Stimulated activated naive CD8-positive, alpha-beta T cell treated with anti-CD3 and anti-CD28 coated beads, Interleukin-15, Interleukin-2, amounts not matched to agents 100 U/mL and 50 U/mL, for 24 hours (primary cell): ENCODE measurements at places on chromosomes 16 and 17.

DNA sequence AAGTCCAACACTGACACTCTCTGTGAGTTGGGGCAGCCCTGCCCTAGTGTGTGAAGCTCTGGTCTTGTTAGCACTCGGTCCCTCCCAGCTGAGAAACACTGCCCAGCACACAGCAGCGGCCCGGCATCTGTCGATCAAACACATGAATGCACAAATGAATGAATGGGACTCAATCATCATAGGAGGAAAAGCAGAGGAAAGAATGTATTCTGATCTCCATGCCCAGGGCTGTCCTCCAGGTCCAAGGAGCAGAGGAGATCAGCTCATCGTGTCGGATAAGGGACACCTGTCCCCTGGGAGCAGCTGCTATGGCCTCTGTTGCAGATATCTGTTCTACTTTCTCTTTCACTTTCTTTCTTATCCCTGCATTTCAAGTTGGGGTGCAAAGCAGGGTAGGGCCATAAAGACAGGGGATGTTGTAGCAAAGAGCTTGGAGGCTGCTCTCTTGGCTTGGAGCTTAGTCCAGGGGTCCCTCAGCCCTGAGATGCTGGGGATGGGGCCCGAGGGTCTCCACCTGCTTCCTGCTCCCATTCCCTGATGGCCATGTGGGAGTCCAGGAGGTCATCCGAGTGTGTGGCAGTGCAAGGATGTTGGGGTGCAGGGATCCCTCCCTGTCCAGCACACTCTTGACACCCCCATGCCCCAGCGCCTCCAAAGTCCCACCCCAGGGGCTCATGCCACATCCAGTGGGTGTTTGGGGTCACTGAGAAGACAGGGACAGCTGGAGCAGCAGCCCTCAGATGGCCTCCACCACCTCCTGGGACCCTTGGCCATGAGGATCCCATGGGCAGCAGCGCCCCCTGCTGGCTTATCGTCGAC, 88.2 kb downstream of the IRF8 start:
- DNase-seq, result peak; percentile 78

GRCh38 chr16:27701381-27701780, 151.4 kb downstream of the KATNIP start:
- DNase-seq, result no peak

DNA sequence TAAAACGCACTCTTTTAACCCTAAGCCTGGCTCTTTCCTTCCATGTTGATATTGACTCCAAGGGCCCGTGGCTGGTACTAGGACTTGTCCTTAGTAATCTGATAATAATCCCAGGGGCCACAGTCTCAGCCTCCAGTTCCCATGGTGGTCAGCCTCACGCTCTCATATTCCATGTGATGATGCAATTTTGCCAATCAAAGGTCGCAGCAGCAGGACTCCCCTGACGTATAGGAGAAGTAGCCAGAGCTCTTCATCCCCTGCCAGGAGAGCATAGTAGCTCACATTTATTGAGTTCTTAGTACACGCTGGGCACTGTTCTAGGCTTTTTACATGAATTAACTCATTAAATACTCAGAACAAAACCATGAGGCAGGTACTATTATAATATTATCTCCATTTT, 42.4 kb downstream of the CD300LF start:
- DNase-seq, result no peak

GRCh38 chr16:759110-759910, 1.2 kb upstream of the MSLN start:
- no peak for DNase-seq

DNA sequence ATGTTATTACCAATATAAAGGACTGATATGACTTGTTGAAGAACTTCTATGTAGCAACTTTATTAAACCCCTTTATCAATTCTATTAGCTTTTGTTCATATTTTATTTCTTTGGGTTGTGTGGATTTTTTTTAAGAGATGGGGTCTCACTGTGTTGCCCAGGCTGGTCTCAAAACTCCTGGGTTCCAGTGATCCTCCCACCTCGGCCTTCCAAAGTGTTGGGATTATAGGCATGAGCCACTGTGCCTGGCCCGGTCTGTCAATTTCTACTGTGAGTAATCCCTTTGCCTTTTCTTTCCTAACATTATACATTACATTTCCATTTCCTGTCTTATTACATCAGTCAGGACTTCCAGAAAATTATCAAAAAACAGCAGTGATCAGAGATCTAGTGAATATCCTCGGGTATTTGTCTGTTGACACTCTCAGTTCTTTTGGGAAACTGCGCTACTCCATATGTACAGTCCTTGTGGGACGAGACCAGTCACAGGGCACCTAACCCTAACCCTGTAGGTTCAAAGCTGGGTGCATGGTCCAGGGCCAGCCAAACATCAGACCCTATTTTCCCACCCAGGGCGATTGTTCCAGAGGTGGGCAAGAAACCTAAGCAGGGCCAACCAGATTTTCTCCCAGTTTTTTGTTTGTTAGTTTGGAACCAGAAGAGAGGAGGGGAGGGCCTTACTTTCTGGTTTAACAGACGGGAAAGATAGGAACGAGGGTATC, 1.7 kb upstream of the SLC47A1 start:
- no peak for DNase-seq

GRCh38 chr17:37137070-37137610, 188.4 kb downstream of the AATF start:
- DNase-seq, result no peak

DNA sequence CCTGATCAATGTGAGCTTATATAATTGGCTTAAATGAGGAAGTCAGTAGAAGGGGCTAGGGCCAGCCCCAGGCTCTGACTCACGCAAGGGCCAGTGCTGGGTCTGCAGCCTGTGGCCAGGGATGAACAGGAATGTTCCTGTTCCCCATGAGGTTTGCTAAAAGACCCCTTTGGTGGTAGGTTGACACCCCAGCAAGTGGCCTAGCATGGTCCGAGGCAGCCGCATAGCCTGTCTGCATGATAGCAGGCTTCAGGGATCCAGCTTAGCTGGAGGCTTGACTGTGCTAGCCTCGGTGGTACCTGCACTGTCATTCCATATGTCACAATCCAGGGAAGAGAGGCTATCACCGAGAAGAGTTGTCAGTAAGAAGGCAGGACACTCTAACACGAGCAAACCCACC, 23.5 kb downstream of the TRIM25 start:
- DNase-seq, result no peak

DNA sequence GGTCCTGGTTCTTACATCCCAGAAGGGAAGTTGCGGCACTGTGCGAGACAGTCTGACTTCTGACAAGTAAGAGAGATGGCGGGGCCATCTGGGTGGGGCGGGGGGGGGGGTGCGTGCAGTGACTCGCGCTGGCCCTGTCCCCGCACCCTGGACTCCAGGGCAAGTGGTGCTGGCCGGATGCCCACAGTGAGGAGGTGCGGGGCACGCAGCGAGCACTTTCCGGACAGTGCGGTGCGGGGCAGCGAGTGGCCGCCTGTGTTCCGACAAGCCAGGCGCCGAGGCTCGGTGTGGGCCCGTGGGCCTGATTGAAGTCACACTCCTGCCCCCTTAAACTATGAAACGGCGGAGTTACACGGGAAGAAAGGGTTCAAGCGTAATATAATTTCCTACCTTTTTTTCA, 106.4 kb downstream of the BANP start:
- DNase-seq, result no peak

GRCh38 chr17:28988475-28988874, 17.4 kb downstream of the SEZ6 start:
- no peak for DNase-seq

- no peak for DNase-seq
Observed at GRCh38 chr17:37399265-37399803, 7.3 kb downstream of the ACACA start.

DNA sequence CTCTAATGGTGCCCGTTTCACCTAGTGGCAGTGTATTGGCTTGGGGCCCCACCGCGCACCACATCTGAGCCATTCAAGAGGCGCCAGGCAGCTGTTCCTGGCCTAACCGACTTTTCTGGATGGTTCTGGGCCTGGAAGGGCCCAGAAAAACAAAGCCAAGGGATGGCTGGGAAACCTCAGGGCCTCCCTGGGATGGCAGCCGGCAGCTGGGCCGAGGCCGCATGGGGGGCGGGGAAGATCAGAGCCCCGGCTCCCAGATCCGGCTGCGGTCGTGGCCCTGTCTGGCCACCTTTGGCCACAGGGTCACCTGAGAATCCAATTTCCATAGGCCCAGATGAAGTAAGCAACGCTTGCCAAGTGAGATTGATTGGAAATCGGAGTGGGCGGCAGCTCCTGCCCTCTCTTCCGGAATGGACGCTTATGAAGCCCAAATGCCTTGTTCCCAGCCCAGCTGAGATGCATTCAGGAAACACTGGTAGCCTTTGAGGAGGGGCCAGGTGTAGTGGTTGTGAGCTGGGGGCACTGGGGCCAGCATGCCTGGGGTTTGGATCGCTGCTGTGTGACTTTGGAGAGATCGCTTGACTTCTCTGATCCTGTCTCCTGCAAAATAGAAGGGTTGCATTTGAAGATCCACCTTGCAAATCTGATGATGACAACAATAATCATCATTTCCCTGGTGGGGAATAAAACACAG, 163.8 kb upstream of the GSE1 start:
- no peak for DNase-seq

GRCh38 chr16:21283521-21284289, 5.6 kb upstream of the CRYM start:
- DNase-seq, result peak; percentile 27

DNA sequence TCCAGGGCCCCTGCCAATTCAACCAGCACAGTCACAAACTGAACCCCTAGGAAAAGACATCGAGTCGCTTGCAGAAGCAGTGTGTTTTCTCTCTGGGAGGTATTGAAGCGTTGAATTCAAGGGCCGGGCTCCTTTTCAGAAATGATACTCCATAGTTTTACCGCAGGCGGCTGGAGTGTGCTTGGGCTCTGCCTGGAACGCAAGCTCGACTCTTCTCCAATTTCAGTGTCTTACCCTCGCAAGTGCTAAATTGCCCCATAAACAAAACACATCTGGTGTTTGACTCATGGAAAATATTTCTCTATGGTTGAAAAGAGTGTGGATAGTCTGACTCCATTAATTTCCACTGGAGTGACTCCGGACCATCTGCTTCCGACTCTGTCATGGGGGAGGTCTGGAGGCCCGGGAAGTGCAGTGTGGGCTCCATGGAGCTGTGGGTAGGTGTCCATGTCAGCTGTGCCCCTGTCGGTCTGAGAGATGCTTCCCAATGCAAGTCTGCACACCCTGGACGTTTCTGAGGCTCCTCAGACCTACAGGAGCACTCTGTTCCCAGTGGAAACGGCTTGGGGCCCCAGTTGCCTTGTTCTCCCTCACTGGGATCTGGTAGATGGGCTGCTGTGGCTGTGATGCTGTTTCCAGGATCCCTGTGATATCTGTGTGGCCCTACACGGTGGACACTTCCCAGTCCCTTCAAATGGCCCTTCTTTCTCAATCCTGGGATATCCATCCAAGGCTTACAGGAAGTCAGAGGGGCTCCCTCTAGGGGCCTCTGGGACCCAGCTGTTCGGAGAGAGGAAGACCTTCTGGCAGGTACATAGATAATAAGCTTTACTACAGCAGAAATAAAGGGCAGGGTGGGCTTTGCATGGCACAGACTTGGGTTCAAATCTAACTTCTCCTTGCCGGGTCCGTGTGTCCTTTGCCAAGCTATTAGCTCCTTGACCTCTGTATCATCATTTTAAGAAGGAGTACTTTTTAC, 119.8 kb upstream of the CDH13 start:
- DNase-seq, result no peak

GRCh38 chr16:89073346-89074071, 20.1 kb upstream of the ACSF3 start:
- DNase-seq, result no peak

DNA sequence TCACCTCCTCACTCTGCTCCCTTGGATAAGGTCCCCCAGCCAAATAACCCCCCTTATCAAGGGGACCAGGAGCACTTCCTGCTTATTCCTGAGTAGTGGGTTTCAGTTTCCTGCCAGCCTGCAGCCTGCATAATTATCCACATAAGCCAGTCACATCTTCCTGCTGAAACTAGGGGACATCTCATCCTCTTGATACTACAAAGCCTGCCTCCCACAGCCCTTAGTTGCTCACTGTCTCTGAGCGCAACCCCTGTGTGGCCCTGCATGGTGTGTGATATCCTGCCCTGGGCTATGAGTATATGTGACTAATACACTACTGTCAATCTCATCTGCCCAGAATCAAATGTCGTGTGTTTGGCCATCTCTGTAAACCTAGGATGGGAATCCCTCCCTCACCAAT, 8.0 kb upstream of the XYLT2 start:
- no peak for DNase-seq

GRCh38 chr17:78745407-78746088, 36.5 kb downstream of the CYTH1 start:
- DNase-seq, result peak; percentile 60

DNA sequence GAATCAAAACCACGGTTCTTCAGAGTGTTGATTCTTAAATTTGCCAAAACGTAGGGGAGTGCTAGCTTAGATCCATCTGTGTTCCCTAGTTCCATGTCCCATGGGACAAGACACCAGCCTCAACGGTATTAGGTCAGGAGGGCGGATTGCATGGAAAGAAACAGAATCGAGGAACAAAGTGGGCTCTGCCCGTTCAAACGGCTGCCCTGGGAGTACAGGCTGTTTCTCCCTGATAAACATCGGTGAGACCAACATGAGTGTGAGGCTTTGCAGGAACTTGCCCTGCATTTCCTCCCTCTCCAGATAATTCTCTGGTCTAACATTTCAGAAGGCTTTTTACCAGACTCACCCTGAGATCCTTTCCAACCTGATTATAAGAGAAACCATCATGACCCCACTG, 82.2 kb downstream of the MRM3 start:
- no peak for DNase-seq

DNA sequence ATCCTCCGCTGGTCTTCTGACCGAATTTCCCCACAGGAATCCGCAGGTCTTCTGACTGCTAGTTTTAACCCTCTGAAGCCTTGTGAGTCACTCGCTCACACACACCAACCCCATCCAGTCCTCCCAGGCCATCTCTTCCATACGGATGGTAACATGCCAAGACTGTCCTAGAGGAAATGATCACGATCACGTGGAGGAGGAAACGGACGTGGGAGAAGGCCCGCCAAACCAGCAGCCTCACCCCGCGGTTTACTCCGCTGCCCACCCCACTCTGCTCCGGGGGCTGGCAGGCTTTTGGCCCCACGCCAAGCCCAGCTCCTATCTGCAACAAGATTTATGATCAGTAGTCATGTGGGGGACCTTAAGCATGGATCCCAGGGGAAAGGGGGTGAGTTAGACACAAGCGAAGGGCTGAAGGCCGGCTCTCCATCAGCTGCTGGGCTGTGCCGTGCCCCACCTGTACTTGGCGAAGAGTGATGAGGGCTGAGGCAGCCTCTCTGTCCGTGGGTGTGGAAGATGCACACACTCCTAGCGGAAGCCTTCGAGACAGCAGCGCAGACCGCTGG, 1.5 kb upstream of the FAAP100 start:
- DNase-seq, result no peak

- DNase-seq, result no peak
Observed at GRCh38 chr17:60769327-60769726, 91.7 kb downstream of the BCAS3 start.

- DNase-seq, result no peak
Observed at GRCh38 chr16:57383276-57384247, 11.3 kb downstream of the CX3CL1 start.
